ELF-1 (cell line): ENCODE measurements at places on chromosomes 12 and 14.

- DNase-seq = no peak
These were observed 1808.9 kb upstream of the SEL1L start for GRCh38 chr14:83342590-83342989.

DNA sequence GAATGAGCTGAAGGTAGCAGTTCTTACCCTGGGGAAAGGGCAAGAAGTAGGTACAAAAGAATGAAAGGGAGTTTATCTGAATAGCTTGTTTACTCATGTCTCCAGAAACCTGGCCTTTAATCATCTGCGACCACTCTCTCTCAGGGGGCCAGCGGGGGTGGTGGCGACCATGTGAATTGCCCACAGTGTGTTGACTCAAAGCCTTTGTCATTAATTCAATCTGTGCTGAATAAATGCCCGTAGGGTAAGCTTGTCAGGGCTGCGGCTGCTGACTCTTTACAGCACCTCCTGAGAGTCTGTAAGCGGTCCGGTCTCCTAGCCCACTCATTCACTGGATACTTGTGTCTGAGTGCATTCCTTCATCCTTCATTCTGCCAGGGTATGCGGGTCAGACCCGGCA lies 874.4 kb downstream of the SLC6A15 start:
- DNase-seq = peak; percentile 94

DNA sequence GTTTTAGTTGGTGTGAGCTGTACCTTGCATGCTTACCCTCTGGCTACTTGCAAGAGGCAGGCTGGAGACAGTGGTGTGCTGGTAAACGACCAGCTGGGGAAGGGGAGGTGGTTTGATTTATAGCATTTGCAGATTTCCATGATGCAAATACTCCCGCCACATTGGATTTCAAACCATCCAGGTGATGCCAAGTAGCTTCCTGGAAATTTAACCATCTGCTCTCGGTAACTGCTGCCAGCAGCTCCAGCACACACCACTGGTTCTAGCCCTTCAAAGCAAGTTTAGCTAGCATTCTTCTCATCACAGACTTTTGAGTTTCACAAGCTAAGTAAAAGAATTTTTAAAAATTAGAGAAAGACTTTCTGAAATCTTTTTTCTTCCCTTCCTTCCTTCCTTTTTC lies 104.5 kb upstream of the AMIGO2 start:
- no peak for DNase-seq

DNA sequence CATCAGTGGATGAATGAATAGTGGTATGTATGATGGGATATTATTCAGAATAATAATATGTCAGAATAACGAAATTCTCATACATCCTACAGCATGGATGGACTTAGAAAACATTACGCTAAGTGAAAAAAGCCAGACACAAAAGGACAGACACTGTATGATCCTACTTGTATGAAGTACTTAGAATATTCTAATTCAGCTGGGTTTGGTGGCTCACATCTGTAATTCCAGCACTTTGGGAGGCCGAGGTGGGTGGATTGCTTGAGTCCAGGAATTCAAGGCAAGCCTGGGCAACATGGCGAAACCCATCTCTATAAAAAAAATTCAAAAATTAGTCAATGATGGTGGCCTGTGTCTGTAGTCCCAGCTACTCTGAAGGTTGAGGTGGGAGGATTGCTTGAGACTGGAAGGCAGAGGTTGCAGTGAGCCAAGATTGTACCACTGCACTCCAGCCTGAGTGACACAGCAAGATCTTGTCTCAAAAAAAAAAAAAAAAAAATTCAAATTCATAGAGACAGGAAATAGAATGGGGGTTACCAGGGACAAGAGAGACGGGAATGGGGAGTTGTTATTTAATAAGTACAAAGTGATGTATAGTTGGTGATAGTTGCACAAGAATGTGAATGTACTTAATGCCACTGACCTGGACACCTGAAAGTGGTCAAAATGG lies 132.3 kb downstream of the CHST11 start:
- no peak for DNase-seq

DNA sequence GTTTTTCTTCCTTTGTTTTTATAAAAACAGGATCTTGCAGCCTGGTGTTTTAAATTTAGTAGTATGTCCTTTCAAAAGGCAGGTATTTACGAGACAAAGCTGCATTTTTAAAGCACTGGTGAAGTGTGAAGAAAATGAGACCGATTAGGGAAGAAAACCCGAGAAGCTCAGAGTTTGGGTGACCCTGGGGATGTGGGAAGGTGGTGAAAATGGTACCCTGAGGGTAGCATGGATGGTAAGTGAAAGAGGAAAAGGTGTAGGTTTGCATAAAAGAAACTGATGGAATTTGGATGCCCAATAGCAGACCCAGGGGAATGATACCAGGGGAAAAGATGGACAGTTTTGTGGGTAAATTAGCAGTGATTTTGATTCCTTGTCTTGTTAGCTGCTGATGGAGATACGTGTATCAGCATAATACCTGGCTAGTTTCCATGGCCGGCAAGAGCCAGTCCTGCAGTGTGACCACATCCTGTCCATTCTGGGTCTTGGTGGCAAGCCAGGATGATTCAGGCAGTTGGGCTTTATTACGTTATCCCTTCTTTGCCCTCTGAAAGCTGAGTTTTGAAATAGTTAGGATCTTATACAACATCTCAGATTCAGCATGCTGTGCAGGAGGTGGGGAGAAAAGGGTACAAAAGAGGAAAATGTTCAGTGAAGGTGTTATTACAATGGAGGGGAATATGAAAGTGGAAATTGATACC lies 8.9 kb downstream of the BICD1 start:
- DNase-seq = no peak

GRCh38 chr12:14387219-14387871 lies 21.9 kb downstream of the ATF7IP start:
- DNase-seq = no peak

GRCh38 chr14:21917699-21918436 lies 244.2 kb upstream of the OR4E1 start:
- DNase-seq = no peak

DNA sequence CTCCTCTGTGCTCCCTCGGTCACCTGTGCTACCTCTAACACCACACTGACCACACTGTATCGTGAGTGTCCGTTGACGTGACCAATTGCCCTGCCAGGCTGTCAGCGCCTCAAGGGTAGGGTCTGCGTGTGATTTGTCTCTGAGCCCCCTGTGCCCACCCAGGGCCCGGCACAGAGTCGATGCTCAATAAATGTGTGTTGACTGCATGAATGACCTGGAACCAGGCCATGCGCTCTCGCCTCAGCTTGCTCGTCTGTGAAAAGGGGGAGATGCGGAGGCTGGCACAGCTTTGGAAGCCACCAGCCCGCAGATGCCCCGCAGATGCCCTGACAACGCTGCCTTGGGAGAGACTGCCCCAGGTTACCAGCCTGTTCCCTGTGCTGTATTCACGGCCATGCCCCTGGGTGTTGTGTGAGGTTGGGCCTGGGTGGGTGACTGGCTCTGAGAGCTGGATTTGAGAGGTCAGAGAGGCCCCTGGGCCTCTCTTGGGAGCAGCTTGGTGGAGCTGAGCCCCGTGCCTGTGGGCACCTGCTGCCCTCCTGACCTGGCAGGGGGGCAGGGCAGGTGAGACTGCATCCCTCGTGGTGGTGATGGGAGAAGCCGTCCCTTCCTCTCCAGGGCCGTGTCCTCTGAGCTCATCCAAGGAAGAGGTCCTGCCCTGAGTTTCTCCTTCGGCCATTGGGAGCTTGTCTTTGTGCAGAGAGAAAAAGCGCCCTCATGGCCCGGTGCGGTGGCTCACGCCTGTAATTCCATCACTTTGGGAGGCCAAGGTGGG lies 43.2 kb downstream of the CYP46A1 start:
- DNase-seq = no peak

- DNase-seq = no peak
These were observed 129.0 kb downstream of the RBM19 start for GRCh38 chr12:113837084-113837483.

GRCh38 chr12:8784290-8784888 lies 38.0 kb upstream of the A2ML1 start:
- no peak for DNase-seq

- no peak for DNase-seq
These were observed 17.6 kb downstream of the CALCOCO1 start for GRCh38 chr12:53709671-53710070.

GRCh38 chr12:9707864-9708808 lies 24.8 kb downstream of the CLECL1 start:
- DNase-seq = peak; percentile 54

DNA sequence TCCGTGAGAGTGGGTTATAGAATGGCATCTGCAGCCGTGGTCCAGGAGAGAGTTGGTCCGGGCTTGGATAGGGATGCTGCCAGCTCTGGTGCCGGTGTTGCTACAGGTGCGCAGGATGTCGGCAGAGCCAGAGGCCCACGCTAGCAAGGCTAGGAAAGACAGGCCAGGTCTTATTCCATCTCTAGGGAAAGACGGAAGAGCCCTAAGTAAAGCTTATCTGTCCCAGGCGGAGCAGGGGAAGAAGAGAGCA lies 485 bp upstream of the PSME1 start:
- DNase-seq = no peak

- DNase-seq = peak; percentile 59
These were observed 104.8 kb upstream of the DIO3 start for GRCh38 chr14:101456246-101457175.

- no peak for DNase-seq
These were observed 44.9 kb downstream of the GSC start for GRCh38 chr14:94724993-94725392.
